ENCODE measurements at places on chromosomes 16 and 17. TPM values are rescaled to one million over a fixed set of nuclear protein-coding genes. Genes with fewer than 3 reads are reported as not detected.

The GSDMA gene
- total RNA-seq = not detected

The KRT31 gene
- not detected for total RNA-seq

The SETD6 gene
- total RNA-seq = 7.6 TPM

The MYH11 gene
- total RNA-seq = not detected

The LRRC75A gene
- 2.9 TPM for total RNA-seq

The SPSB3 gene
- total RNA-seq = 38.2 TPM

The TBC1D3B gene
- total RNA-seq = 0.86 TPM

The DNAAF8 gene
- 0.48 TPM for total RNA-seq

The CD68 gene
- total RNA-seq = 7.5 TPM

The MYLK3 gene
- total RNA-seq = 0.10 TPM

The KRT20 gene
- total RNA-seq = not detected

The C16orf74 gene
- 34.3 TPM for total RNA-seq

The KCNH4 gene
- under 0.01 TPM for total RNA-seq

The MAF gene
- total RNA-seq = 0.57 TPM

The HOXB4 gene
- total RNA-seq = 6.0 TPM

The ICAM2 gene
- total RNA-seq = 806 TPM

The GLIS2 gene
- total RNA-seq = 2.0 TPM

The CES4A gene
- 2.0 TPM for total RNA-seq

The ZNF19 gene
- total RNA-seq = 4.2 TPM

The VKORC1 gene
- 60.6 TPM for total RNA-seq

The CCDC200 gene
- total RNA-seq = not detected

The PCTP gene
- 25.3 TPM for total RNA-seq

The KRT36 gene
- not detected for total RNA-seq

The KRTAP16-1 gene
- total RNA-seq = not detected

The SCARF1 gene
- 152 TPM for total RNA-seq

The SOX9 gene
- total RNA-seq = not detected

The CLEC10A gene
- total RNA-seq = not detected

The FOXN1 gene
- total RNA-seq = not detected

The MEIOB gene
- not detected for total RNA-seq

The KCNH6 gene
- not detected for total RNA-seq

The DOC2B gene
- total RNA-seq = 1.6 TPM

All from vein endothelial cell (primary cell).